Activated CD8-positive, alpha-beta memory T cell treated with anti-CD3 and anti-CD28 coated beads for 24 hours (primary cell): ENCODE measurements at places on chromosomes 2 and 18.

DNA sequence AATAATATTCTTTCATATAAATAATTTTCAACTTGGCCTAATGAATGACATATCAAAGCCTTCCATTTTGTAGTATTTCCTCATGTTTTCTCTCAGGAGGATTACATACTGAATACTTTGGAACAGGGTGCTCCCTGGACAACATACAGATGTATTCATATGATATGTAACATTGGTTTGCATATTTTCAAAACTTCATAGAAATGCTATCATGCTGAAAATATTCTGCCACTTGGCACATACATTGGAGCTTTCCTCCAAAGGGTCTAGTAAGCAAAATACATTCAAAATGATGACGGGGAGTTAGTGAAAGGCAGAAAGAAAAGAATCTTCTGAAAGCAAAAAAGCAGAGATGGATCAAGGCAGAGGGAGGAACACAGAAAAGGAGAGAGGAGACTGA is 38.1 kb upstream of the RTN4 start:
- no peak for DNase-seq

GRCh38 chr2:152099367-152100050 is 665 bp upstream of the CACNB4 start:
- peak; percentile 58 for DNase-seq

GRCh38 chr2:200752332-200752731 is 59.4 kb upstream of the BZW1 start:
- no peak for DNase-seq

DNA sequence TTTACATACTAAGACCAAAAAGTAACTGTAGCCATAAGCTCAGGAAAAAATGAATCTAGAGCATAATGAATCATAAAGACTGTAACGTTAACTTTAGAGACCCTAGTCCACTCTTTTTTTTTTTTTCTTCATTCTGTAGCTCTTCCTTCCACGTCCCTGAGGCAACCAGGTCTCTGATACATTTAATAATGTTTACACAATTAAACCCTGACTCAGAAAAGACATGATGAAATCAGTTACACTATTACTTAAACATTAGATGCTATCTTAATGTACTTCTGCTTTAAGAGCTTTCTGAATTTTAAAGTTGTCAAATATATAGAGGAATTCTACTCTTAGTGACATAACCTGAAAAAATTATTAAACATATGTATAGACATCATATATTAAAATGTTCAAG is 1121.5 kb upstream of the DDX18 start:
- DNase-seq, result no peak

GRCh38 chr2:55460562-55460961 is 40.9 kb upstream of the CCDC88A start:
- DNase-seq, result no peak

DNA sequence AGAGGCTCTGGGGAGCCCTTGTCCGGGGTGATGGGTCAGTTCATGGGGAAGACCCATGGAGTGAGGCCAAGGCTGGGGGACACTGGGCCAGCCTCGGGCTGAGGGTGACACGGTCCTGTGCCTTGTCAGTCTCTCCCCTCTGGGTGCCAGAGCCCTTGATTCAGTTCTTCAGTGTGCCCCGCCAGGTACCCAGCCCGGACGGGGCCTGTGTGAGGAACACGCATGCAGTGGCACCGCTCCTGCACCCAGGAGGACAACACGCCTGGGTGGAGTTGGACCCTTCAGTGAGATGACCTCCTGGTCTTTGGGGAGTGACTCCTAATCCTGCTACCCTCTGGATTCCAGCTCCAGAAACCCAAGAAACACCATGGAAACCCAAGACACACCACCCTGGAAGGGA is 264.4 kb downstream of the LOXHD1 start:
- no peak for DNase-seq

- DNase-seq, result no peak
Measured at GRCh38 chr2:140383781-140384180, 1603.6 kb upstream of the NXPH2 start.

DNA sequence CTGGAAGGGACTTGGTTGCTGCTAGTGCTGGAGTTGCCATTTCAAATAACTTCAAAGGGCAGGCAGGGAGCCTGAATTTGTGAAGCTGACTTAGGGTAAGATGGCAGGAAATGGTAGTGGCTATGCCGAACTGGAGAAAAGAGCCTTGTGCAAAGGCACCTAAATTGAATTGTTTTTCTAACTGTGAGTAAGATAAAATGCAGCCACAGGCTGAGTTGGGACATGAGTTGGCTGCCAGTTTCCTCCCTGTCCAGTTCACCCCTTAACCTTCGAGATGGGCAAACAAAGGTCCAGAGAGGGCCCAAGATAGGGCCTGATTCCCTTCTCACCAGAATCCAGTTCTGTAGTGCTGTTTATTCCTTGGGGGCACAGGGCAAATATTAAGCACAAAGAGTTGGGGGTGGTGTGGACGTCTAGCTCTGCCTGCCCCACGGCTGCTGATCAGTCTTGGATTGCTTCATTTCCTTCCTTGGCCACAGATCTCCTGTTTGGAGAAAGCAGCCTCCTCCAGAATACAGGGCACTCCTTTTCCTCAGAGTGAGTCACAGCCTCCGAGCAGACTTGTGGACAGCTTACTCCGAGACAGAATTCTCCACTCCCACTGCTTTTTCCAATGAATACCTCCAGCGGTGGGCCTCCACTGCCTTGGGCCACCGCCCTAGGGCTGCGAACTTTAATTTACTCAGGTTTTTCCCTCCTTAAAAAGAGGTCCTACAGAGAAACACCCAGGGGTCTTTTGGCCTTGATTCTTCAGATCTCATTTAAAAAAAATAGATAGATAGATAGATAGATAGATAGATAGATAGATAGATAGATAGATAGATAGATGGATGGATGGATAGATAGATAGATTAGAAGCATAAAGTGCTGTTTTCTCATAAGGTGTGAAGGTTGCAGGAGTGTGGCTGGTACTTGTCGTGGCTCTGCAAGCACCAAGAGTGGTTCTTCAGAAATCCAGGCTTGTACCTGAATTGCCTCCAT is 18.4 kb upstream of the SLC20A1 start:
- DNase-seq, result no peak

- DNase-seq, result peak; percentile 87
Measured at GRCh38 chr2:234483568-234484251, 13.2 kb downstream of the ARL4C start.
